ENCODE measurements at places on chromosomes 11 and 22.

GRCh38 chr11:111913997-111914396, 1.5 kb downstream of the HSPB2 start:
- DNase-seq: no peak

- DNase-seq: no peak
Observed at GRCh38 chr22:37557321-37558001, 2.8 kb upstream of the CDC42EP1 start.

DNA sequence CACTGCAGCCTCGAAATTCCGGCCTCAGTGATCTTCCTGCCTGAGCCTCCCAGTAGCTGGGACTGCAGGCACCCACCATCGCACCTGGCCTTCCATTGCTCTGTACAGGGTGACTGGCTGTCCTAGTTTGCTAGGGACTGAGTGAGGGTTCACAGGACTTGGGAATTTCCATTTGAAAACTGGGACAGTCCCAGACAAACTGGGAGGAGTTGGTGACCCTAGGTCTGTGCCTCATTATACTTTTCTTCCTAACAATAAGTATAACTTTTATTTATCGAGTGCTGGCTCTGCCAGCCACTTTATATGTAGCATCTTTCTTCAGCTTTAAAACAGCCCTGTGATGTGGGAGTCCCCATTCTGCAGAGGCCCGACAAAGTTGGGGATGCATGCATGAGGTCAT, 25.5 kb downstream of the TCP11L1 start:
- no peak for DNase-seq

- no peak for DNase-seq
Observed at GRCh38 chr11:71391796-71392195, 56.4 kb downstream of the DHCR7 start.

GRCh38 chr22:45488764-45489370, 13.8 kb upstream of the FBLN1 start:
- DNase-seq: no peak

- no peak for DNase-seq
Observed at GRCh38 chr11:4184163-4184916, 89.7 kb downstream of the RRM1 start.

DNA sequence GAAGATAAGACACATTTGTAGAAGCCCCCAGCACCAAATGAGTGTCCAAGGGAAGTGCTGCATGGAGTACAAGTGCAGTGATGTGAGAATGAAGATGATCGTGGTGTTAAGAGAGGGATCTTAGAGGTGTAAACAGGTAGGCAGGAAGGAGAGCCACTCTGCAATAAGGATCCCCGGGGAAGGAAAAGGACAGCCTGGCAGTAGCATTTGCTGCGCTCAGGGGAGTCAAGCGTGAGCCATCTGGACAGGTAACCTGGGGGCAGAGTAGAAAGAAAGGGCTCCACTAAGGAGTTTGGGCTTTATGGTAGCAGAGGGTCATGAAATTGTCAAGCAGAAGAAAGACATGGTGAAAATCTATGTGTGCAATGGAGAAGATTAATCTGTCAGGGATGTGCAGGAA, 587.2 kb downstream of the BUD13 start:
- no peak for DNase-seq

- peak; percentile 50 for DNase-seq
Observed at GRCh38 chr22:49136816-49137180, 690.9 kb downstream of the BRD1 start.

DNA sequence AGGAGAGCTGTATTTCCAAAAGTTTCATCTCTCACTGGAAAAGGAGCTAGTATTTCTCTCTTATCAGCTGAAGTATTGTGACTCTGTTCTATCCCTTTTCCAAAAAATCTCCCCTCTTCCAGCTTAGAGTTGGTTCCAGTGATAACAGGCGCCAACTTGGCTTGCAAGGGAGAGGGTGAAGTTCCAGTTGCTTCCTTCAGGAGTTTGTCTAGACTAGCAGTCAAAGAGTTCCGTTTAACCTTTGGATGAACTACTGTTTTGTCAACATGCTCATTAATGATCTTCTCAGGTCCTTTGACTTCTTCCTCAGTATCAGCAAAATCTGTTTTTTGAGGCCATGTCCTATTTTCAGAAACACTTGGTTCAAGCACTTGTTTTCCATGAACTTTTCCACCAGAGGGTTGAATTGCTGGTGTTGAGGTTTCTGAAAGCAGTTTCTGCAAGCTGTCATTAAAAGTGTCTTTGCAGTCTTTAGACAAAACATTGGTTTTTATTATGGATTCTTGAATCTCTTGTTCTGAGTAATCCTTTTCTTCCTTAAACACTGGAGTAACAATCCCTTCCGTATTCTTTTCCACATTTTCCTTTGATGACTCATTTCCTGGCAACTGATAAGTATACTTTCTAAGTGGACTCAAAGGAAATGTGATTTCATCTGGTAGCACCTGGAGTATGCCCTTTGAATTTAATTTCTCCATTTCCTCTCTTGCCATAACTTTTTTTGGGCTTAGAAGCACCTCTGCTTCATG, 39.7 kb upstream of the CCDC89 start:
- no peak for DNase-seq

Data from coronary artery (tissue), 2 donors.